ENCODE measurements at places on chromosomes 1 and 21.

- DNase-seq = no peak
These were observed 6.4 kb downstream of the IL24 start for GRCh38 chr1:206903687-206904086.

- DNase-seq = no peak
These were observed 62.9 kb upstream of the SIM2 start for GRCh38 chr21:36636016-36636415.

GRCh38 chr1:62800281-62800680 is 16.3 kb downstream of the ATG4C start:
- no peak for DNase-seq

DNA sequence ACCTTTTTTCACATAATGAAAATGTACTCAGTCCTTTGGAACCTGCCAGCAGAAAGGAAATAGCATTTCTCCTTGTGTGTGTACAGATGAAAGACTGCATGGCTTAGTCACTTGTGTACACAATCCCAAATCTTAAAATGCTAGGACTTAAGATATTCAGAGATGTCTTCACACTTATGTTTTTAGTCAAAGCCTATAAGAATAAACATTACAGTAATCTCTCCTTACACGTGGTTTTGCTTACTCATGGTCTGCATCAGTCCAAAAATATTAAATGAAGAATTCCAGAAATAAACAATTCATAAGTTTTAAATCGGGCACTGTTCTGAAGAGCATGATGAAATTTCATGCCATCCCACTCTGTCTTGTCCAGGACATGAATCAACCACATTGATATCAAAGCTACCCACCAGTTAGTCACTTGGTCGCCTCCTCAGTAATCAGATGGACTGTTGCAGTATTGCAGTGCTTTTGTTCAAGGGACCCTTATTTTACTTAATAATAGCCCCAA is 75.7 kb upstream of the RRP15 start:
- DNase-seq = no peak

DNA sequence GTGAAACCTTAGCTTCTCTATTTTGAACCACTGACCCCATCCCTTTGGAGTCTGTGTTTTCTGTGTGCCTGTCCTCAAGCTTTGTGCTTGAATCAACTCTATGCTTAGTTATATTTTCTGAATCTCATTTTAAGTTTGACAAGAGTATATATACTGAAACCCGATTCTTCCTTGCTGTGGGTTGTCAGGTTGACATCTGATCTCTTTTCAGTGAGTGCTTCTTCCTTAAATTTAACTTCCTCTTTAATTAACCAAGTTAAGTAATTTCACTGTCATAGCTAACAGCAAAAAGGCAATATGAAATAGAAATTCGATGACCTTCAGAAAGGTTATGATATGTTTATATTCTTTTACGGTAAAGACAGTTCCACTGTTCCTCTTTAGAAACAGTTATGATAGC is 69.4 kb downstream of the C1orf21 start:
- DNase-seq = no peak

DNA sequence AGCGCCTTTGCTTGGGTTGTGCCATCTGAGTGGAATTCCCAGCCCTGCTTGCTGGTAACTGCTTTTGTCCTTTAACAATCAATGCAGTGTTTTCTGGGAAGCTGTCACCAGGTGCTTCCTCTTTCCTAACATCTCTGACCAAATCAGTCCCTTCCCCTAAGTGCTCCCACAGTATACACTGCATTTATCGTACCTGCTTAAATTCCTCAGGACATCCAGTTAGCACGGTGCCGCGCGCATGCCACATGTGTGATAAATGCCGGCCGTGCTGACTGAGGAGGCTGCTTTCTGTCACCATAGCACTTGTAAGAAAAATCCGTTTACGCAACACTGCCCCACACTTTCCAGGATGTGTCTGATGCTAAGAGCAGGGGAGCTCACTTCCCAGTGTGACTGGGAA is 115.4 kb downstream of the BCAR3 start:
- no peak for DNase-seq

DNA sequence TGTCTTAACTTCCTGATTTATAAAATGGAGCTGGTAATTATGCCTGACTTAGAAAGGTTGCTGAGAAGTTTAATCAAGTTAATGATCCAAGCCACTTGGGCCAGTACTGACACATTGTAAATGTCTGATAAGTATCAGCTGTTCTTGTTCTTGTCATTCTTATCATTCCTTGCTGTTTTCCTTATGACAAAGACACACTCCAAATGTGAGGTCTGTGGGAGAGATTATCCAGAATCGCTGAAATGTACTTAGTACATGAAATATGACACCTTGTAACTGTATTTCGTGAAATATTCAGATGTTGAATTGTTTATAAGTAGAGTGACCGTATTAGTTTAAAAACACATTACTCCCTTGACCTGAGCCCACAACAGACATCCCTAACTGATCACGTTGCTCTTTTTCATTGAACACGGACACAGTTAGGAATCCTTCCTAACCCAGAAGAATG is 6.1 kb downstream of the AADACL4 start:
- DNase-seq = no peak

DNA sequence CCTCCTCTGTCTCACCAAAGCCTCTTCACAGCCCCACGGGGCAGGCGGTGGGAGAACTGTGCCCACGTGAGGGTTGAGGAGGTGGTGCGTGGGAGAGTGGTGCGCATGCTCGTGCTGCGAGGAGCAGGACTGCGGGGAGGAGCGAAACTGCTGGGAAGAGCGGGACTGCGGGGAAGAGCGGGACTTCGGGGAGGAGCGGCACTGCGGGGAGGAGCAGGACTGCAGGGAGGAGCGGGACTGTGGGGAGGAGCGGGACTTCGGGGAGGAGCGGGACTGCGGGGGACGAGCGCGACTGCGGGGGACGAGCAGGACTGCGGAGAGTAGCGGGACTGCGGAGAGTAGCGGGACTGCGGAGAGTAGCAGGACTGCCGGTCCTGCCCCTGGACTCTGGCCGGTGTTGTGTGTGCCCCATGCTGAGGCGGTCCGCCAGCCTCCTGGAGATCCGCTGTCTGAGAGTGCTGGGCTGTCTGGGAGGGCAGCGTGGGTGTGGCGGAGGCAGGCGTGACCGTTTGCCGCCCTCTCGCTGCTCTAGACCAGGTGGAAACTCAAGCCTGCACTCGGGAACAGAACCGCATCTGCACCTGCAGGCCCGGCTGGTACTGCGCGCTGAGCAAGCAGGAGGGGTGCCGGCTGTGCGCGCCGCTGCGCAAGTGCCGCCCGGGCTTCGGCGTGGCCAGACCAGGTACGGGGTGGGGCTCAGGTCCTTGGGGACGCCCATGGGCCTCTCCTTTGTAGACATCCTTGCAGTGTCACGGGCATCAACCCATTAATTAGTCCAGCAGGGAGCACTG is 24.6 kb downstream of the TNFRSF1B start:
- no peak for DNase-seq

- DNase-seq = no peak
These were observed 4.6 kb downstream of the S100B start for GRCh38 chr21:46600305-46600704.

GRCh38 chr1:1599935-1600860 is at the start of gene FNDC10:
TSS of gene FNDC10 (minus strand) at chr1:1600135. CDS start at chr1:1600015, 120 bp downstream.
- DNase-seq = no peak

- no peak for DNase-seq
These were observed 80.9 kb upstream of the LBR start for GRCh38 chr1:225508538-225509375.

DNA sequence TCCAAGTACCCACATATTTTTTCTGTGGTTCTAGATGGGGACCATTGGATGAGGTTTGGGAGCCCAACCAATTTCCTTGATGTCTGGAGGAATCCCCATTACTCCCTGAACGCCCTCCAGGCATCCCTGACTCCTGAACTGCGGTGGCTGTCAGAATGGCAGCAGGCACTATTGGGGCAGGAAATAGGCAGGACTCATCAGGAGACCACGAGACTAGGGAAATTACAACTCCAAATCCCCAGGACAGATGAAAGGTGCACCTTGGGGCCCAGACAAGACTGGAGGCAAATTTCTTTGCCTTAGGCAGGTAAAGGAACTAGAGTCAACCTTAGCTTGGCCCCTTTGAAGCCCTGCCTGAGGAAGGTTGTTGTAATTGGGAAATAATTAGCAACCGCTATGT is 1.1 kb downstream of the CGN start:
- no peak for DNase-seq

DNA sequence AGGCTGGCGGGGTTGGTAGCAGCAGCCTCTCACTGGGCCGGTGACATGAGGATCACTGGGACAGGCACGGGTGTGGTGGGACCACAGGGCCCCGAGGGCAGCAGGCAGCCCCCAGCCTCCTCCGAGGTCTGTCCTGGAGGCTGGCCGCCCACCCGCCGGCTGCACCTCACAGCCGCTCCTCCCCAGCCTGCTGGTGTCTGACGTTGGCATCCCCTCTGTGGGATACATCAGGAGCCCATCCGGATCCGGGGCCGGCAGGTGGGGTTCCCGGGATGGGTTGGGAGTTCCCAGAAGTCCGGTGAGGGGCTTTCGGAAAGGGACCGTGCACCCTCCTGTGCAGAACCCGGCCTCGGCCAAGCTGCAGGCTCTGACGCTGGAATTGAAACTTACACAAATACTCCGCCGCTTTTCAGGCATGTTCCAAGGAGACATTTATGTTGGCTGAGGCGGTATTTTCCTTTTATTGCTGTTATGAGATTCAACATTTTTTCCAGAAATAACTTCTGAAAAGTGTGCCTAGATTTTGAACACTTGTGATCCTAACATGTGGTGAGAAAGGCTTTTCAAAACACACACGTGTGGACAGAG is 142.1 kb upstream of the ARHGEF16 start:
- DNase-seq = no peak

DNA sequence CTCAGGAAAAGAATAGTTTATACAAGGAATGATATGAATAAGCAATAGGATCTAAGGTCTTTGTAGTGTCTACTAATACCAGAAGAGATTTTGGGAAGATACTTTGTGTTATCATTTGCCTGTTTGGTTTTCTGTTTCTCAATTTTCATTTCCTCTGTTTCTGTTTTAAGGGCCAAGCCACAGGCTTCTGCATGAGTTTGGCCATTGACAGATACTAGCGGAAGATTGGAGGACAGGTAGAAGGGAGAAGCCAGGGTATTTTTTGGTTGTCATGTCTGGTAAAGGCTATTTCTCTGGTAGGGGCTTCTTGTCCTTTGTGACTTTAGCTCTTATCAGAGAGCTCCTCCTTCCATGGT is 51.4 kb downstream of the HS2ST1 start:
- DNase-seq = no peak

- DNase-seq = no peak
These were observed 138.3 kb upstream of the ETS2 start for GRCh38 chr21:38667291-38667870.

GRCh38 chr1:64251971-64252370 is 48.5 kb downstream of the UBE2U start:
- no peak for DNase-seq

DNA sequence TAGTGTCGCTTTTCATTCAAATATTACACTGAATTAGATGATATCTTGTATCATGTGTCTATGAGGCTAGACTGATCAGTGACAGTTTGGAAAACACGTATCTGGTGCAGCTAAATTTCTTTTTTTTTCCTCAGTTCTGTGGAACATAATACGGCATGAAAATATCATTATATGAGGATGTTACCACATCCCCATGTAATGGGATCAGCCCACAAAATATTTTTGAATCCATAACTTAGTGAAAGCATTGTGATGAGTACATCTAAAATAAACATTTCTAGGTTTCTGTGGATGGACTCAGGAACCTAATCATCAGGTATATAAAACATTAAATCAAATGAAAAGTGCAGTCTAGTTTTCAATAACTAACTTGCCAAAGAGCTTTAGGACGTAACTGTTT is 356.3 kb downstream of the USP25 start:
- no peak for DNase-seq

All from activated B cell treated with CpG ODN at 0.5 μM for 24 hours (primary cell).